ENCODE measurements at places on chromosomes 16 and 17.

- peaks cover 79% of the 10 kb centered on the region for H3K36me3 ChIP-seq
- peak overlapping the region; percentile 66 for H3K27ac ChIP-seq
- H3K4me1 ChIP-seq: peaks cover 11% of the 10 kb centered on the region
- no peak for DNase-seq
- no peak overlapping the region for H3K4me3 ChIP-seq
These were observed 11.1 kb downstream of the PTRH2 start for GRCh38 chr17:59695945-59696681.

DNA sequence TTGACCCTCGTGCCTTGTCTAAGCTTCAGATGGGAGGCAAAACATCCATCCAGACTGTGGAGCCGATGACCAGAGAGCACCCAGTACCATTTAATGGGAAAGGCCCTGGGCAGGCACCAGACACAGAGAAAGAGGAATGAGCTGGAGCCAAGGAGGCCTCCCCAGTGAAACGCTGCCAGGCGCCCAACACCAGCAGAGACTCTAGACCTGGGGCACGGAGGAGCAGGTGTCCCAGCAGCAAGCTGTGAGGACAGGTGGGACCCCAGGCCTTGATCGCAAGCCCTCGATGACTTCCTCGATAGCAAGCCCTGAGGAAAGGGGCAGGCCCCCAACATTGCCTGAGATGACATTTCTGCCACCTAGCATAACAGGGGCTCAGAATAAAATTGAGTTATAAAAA lies 62.2 kb upstream of the SIAH1 start:
- no peaks in the 10 kb centered on the region for H3K36me3 ChIP-seq
- no peak for DNase-seq
- H3K4me1 ChIP-seq: peaks cover 15% of the 10 kb centered on the region
- no peak overlapping the region for H3K27ac ChIP-seq
- H3K27me3 ChIP-seq: no peaks in the 10 kb centered on the region

GRCh38 chr17:39730095-39730921 lies at the start of gene MIEN1:
Gene MIEN1, minus strand, starts transcription at chr17:39730532. Its CDS starts 37 bp downstream, at chr17:39730495.
- H3K4me3 ChIP-seq: peak within 1 kb of the TSS; percentile 79
- no peaks in the 10 kb centered on the region for H3K27me3 ChIP-seq
- peaks cover 34% of the 10 kb centered on the region for H3K4me1 ChIP-seq
- DNase-seq: no peak
- peaks cover 78% of the 10 kb centered on the region for H3K36me3 ChIP-seq

DNA sequence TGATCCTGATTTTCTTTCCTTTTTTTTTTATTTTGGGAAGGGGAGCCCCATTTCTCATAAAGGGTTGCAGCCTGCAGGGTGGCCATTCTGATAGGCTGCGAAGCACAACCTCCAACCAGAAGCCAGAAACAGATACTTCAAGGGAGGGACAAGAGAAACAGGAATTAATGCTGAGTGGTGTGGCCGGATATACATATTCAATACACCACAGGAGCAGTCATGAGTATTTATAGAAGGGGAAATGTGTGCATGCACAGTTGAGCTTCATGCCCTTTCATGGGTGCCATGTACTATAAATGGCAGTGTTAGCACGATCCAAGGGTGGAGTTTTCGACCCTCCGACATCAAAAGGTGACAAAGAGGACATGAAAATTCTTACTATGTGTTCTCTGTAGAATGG lies 320.8 kb downstream of the CBLN1 start:
- H3K27me3 ChIP-seq: no peaks in the 10 kb centered on the region
- H3K36me3 ChIP-seq: no peaks in the 10 kb centered on the region
- H3K4me1 ChIP-seq: peaks cover 8% of the 10 kb centered on the region
- DNase-seq: no peak
- no peak overlapping the region for H3K4me3 ChIP-seq
- H3K27ac ChIP-seq: no peak overlapping the region

- DNase-seq: no peak
- no peak overlapping the region for H3K27ac ChIP-seq
- H3K36me3 ChIP-seq: no peaks in the 10 kb centered on the region
- H3K4me3 ChIP-seq: no peak overlapping the region
- H3K27me3 ChIP-seq: peaks cover 22% of the 10 kb centered on the region
- peaks cover 8% of the 10 kb centered on the region for H3K4me1 ChIP-seq
These were observed 725 bp downstream of the KRTAP16-1 start for GRCh38 chr17:41308251-41308917.

DNA sequence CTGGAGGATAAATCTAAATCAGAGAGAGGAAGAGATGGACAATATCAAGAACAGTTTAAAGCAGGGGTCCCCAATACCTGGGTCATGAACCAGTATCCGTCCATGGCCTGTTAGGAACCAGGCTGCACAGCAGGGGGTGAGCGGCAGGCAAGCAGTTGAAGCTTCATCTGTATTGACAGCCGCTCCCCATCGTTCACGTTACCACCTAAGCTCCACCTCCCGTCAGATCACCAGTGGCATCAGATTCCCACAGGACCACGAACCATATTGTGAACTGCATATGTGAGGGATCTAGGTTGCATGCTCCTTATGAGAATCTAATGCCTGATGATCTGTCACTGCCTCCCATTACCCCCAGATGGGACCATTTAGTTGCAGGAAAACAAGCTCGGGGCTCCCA lies 226.5 kb downstream of the SLC39A11 start:
- H3K27ac ChIP-seq: no peak overlapping the region
- H3K27me3 ChIP-seq: no peaks in the 10 kb centered on the region
- no peak for DNase-seq
- no peaks in the 10 kb centered on the region for H3K36me3 ChIP-seq
- H3K4me1 ChIP-seq: no peaks in the 10 kb centered on the region
- H3K4me3 ChIP-seq: no peak overlapping the region

DNA sequence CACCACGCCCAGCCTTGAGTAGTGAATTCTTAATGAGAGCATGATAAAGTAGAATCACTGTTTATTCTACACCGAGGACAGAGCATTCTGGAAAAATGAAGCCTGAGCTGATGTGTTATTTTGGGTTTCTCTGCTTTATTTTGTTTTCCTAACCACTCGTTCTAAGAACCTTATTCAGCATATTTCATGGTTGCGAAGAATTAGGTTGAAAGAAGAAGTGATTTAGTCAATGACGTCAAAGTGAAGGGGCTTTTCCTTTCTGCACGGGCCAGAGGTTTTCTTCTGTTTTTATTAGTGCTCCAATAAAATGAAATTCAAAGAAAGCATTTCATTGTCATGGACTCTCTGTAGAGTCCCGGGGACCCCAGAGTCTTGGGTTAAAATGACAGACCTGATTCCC lies 178.5 kb downstream of the MAF start:
- H3K4me1 ChIP-seq: no peaks in the 10 kb centered on the region
- no peak overlapping the region for H3K27ac ChIP-seq
- H3K36me3 ChIP-seq: no peaks in the 10 kb centered on the region
- peaks cover 30% of the 10 kb centered on the region for H3K27me3 ChIP-seq

- H3K4me1 ChIP-seq: peaks cover 26% of the 10 kb centered on the region
- no peak overlapping the region for H3K4me3 ChIP-seq
- H3K27ac ChIP-seq: no peak overlapping the region
- no peak for DNase-seq
- no peaks in the 10 kb centered on the region for H3K36me3 ChIP-seq
These were observed 265.9 kb upstream of the SALL1 start for GRCh38 chr16:51416926-51417325.

GRCh38 chr17:56305007-56305406 lies 151.7 kb downstream of the ANKFN1 start:
- no peaks in the 10 kb centered on the region for H3K36me3 ChIP-seq
- no peak overlapping the region for H3K27ac ChIP-seq
- no peak for DNase-seq
- no peaks in the 10 kb centered on the region for H3K4me1 ChIP-seq
